ENCODE measurements at places on chromosomes 16 and 17. TPM values are rescaled to one million over a fixed set of nuclear protein-coding genes. Genes with fewer than 3 reads are reported as not detected.

DNA sequence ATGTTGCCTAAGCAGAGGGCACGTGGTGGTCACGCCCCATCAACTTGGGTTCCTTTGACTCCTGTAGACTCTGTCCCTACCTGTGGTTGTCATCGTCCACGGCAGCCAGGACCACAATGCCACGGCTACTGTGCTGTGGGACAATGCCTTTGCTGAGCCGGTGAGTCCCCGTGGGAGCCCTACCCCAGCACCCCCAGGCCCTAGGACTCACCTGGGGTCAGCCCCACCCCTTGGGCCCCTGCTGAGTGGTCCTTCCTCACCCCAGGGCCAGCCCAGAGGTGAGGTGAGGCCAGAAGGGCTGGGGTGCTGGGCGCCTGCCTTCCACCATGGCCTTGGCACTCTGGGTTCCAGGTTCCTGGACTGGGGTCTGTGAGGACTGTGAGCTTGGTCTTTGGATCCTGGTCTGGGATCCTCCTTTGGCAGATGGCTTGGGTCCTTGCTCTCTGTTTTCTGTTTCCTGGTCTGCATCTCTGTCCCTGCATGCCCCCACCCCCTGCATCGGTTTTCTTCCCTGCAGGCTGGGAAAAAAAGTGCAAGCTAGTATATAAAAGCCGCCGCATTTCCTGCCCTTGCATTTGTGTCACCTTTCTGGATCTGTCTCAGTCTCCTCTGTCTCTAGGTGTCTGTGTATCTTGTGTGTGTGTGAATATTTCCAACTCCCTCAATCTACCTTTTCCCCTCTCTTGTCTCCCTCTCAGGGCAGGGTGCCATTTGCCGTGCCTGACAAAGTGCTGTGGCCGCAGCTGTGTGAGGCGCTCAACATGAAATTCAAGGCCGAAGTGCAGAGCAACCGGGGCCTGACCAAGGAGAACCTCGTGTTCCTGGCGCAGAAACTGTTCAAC, 17.5 kb downstream of the STAT5A start:
- DNase-seq: no peak

GRCh38 chr16:8905795-8906591, 23.8 kb downstream of the LITAFD start:
- DNase-seq: no peak

DNA sequence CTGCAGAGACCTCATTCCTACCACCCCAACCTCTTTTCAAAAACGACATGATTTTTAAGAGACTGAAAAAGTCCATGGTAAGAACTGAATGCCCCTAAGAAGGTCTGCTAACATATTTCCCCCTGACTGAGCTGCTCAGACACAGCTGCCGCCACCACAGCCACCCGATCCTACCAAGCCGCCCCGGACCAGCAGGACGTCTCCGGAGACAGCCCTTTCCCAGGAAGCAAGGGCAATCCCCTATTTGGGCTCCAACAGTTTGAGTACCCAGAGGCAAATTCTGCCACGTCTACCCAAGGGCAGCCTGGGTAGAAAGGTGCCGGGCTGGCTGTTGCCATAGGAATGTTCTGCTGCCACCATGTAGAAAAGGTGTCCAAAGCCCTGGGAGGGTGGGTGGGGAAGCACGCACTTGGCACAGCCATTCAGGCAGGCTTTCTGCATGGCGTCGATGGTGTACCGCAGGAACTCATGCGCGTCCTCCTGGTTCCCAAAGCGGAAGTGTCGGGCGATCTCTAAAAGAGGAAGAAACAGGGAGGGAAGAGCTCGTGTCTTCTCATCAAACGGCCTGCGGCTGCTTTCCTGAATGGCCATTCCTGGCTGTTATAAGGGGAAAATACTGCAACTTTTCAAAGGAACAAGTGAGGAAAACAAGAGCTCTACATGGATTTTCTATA, 13.6 kb downstream of the USP36 start:
- DNase-seq: no peak

GRCh38 chr17:20092261-20092867, 83.2 kb downstream of the SPECC1 start:
- DNase-seq: no peak

DNA sequence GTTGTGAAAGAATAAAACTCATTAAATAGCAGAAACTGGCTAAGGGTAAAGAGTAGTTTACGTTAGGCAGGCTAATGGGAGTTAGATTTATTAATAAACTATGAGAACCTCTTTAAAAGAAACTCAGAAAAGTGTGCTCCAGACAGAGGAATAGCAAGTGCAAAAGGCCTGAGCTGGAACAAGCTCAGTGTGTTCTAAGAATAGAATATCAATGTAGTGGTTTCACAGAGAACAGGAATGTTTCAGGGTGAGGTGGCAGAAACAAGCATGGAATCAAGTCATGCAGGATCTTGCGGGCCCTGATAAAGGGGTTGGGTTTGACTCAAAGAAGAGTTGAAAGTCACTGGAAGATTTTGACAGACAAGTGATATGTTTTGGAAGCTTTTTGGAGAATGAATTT, 164.0 kb upstream of the HS3ST3A1 start:
- DNase-seq: no peak

DNA sequence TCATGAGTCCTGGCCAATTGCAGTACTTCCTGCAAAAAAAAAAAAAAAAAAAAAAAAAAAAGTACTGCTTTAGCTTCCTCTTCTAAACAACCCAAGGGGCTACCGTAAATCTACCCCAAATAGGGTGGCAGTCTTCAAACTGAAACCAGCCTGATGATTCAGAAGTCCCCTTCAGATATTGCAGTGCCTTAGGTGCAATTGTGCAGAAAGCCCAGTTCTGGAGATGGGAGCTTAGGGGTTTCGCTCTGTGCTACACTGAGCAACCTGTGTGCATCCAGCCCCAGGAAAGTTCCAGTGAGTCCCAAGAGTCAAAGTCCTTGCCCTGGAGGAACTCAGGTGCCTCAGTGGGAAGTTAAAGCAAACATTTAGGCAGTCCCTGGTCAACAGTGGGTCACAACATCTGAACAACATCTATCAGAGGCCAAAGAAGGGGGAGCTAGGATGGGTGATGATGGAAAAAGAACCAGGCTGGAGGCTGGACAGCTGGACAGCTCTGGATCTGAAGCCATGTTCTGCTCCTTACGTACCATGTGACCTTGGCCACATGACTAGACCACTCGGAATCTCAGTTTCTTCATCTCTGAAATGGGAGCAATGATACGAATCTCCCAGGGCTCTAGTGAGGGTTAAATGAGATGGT, 6.7 kb upstream of the CIITA start:
- DNase-seq: peak; percentile 22

GRCh38 chr17:63474174-63474573, 2.7 kb upstream of the ACE start:
- no peak for DNase-seq

DNA sequence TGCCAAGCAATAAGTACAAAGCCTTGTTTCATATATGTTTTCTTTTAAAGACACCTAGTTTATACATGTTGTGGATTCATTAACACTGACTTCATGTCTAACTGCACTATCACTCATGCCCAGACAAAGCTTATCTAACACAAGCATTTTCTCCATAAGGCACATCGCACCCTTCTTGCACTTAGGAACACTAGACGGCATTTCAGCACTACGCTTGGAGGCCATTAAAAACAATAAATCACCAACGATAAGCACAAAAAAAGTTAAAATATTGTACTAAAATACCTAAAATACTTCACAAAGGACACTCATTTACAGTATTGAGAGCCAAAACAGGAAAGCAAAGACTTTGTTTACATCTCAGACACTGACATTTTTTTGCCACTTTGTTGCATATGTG, 39.0 kb upstream of the TEKT3 start:
- DNase-seq: no peak

DNA sequence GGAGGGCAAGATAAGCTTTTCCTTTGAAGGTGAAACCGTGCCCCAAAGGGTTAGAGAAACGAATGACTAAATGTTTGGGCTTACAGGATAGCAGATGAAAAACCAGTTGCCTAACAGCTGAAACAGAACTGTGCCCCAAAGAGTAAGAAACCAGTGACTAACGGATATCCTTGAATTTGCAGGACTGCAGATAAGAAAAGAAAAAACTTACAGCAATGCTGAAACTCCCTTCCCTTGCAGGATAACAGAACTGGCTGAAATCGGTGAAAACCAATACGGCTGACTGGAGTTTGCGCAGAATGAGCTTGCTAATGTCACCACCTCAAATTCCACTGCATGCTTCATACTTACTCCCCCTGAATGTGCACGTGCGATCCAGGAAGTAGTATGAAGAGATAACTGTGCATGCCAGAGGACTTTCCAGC, 175.2 kb upstream of the NLRP1 start:
- DNase-seq: no peak

- DNase-seq: no peak
These were observed 19.3 kb upstream of the SLFN13 start for GRCh38 chr17:35467824-35468223.

DNA sequence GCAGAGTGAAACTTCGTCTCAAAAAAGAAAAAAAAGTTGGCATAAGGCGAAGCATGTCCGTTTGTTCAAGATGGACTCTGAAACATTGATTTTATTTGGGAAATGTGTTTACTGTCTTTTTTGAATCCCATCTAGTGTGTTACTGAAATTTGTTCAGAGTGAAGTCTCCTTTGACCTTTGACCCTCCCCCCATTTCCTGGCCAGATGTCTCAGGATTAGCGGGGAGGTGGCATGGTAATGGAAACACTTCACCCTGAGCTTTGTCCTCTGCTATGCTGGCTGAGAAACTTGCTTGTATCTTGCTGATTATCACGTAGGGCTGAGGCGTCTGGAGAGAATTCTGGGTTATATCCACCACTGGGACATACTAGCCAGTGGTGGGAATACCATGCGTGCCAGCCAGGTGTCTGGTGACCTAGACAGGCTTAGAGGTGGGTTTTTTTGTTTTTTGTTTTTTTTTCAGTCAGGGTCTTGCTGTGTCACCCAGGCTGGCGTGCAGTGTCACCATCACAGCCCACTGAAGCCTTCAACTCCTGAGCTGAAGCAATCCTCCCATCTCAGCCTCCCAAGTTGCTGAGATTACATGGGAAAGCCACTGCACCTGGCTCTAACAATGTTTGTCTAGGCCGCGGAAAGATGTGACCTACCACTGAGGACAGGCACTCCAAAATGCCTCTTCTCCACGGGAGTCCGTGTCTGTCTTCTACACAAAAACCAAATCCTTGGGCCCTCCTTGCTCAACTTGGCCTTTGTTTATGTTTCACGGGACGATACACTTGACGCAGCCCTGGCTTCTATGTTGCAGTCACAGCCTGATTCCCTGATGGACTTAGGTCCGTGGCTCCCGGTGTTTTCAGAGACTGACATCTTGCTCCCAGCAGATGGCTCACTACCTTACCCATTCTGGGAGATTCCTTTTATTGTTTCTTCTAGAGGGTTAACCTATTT, 6.6 kb upstream of the GALK1 start:
- DNase-seq: peak; percentile 37

- DNase-seq: no peak
These were observed 32.2 kb downstream of the MPHOSPH6 start for GRCh38 chr16:82137822-82138167.

DNA sequence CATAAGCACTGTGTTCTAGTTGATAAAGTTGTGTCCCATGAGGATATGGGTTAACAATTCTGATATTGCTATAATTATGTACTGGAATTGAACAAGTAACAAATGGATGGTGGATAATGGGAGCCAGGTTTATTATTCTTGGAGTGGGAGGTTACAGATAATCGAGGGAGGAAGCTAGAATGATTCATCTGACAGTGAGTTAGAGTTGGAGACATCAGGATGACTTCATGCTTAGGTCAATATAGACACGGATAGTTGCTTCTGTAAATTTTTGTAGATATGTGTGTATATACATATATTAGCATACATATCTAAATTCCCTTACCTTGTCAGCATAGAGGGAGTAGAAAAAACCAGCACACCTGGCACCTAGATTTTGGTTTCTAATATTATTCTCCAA, 293.4 kb downstream of the SHISA9 start:
- no peak for DNase-seq

PDF gene
- 24.3 TPM for total RNA-seq

MYH8 gene
- not detected for total RNA-seq

CCL4 gene
- not detected for total RNA-seq

C16orf89 gene
- total RNA-seq: not detected

NUDT16L1 gene
- 28.7 TPM for total RNA-seq

CPNE7 gene
- total RNA-seq: 1.3 TPM

KRT13 gene
- total RNA-seq: not detected

CDRT15L2 gene
- not detected for total RNA-seq

MYH2 gene
- not detected for total RNA-seq

FOXF1 gene
- 3.0 TPM for total RNA-seq

ST6GALNAC1 gene
- not detected for total RNA-seq

NBR1 gene
- 44.7 TPM for total RNA-seq

PLCG2 gene
- 0.36 TPM for total RNA-seq

STX8 gene
- 117 TPM for total RNA-seq

RCVRN gene
- 0.36 TPM for total RNA-seq

RBL2 gene
- total RNA-seq: 43.1 TPM

GPRC5C gene
- total RNA-seq: 154 TPM
